Naive thymus-derived CD8-positive, alpha-beta T cell (primary cell): ENCODE measurements at places on chromosomes 1 and 21.

- DNase-seq, result no peak
Observed at GRCh38 chr1:238063454-238063853, 172.7 kb upstream of the ZP4 start.

- DNase-seq, result no peak
Observed at GRCh38 chr1:158043232-158043631, 49.8 kb downstream of the KIRREL1 start.

- DNase-seq, result no peak
Observed at GRCh38 chr1:209404577-209404976, 178.9 kb upstream of the CAMK1G start.

DNA sequence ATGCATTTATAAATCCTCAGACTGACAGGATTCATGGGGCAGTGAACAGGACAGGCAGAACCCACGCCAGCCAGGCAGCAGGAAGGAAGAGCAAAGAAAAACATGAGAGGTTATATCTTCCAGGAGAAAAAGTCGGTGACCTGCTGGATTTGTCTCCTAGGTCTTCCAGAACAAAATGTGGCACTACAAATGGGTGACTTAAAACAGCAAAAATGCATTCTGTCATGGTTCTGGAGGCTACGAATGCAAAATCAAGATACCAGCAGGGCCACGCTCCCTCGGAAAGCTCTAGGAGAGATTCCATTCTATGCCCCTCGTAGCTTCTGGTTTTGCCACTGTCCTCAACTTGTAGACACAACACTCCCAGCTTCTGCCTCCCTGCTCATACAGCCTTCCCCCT is 63.4 kb downstream of the PSMG1 start:
- DNase-seq, result no peak

DNA sequence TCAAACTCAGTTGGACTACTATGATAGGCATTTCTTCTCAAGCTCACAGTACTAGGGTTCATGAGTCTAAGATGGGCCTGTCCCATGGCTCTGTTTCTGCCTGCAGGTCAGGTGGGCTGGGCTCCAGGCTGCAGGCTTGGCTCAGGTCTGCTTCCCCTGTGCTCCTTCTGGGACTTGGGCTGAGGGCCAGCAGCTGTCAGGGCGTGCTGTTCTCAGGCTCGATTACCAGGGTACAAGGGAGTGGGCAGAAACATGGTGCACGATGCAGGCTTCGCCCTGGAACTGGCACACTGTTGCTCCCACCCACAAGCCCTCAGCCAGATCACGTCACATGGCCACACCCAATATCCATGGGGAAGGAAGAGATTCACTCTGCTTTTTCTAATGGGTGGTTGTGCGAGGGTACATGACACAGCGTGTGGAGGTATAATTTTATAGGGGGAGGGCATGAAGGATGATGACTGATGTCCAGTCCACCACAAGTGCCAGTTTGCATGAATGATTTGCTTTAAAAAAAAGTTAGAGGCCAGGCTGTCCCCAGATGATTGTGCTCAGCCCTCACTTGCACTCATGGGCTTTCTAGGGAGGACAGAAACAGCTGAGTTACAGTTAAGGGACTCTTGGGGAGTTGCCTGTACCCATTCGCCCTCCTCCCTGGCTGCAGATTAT is 118.0 kb downstream of the ACTL8 start:
- DNase-seq, result no peak

DNA sequence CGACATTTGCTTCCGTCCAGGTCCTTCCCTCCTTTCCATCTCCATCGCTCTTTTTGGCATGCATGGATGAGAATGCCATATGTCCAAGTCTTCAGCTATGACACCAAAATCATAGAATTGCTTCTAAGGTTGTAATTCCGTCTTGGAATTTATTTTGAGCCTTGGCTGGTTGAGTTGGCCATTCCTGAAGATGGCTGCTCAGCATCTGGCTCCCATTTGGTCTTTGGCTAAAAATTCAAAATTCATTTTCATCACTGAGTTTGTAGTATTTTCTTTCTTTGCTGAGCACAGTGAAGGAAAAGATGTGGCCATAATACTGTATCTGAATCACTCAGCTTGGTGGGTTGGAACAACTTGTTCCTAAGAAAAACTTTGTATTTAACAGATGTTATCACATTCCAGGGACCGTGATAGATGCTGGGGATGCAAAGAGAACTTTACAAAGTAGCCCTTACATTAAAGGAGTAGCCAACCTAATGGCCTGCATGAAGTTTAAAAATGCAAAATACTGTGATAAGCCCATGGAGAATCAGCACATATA is 15.6 kb downstream of the JUN start:
- DNase-seq, result no peak
